Stimulated activated CD8-positive, alpha-beta memory T cell treated with anti-CD3 and anti-CD28 coated beads, Interleukin-15, amount 100 ng/mL, for 48 hours (primary cell): ENCODE measurements at places on chromosomes 6 and 20.
A peak's percentile ranks its signal among the peaks of the same experiment; 100 is the strongest.

DNA sequence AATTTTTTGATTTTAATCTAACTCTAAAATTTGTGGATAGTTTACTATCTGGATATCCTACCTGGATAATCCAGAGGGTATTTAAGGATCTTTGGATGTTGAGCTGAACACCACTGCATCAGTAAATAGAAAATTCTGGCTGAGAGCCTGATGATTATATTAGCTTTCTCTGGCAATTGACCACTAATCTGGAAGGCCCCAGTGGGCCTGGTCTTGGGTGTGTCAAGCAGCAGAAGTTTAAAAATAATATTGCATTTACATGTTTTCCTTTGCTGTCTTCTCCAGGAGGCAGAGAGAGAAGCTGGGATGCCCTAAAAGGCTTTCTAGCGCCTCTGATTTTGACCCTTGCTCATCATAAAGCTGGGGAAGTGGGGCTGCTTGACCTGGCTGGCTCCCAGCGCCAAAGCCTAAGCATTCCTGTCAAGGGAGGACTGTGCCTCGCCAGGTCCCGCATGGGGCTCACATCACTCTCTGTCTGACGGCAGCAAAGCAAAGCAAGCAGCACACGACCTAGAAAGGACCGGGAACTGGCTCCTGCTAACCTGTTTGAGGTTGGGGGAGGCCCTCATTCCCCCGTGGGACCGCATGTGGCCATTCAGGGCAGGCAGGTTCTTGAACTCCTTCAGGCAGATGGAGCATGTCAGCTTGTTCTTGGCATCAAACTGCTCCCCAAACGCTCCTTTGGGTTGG is 46.6 kb upstream of the MRPS10 start:
- no peak for DNase-seq

DNA sequence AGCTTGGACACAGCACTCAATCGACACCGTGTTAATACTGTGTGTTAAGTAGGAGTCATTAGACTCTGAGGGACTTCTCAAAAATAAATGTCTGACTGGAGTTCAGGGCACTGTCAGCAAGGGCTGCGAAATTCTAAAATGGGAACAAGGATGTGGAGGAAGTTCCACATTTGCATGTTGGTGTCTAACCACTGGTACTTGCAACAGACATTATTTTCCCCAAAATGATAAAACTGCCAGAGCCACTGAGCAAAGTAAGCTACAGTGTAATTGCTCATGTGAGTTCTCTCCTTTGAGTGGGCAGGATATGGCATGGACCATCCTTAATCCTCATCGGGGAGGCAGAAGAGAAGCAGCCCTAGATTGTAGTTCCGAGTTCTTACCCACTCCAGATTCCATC is 215.9 kb downstream of the SLC24A3 start:
- no peak for DNase-seq

- peak; percentile 5 for DNase-seq
These were observed 386.4 kb upstream of the MMS22L start for GRCh38 chr6:97669191-97670031.

DNA sequence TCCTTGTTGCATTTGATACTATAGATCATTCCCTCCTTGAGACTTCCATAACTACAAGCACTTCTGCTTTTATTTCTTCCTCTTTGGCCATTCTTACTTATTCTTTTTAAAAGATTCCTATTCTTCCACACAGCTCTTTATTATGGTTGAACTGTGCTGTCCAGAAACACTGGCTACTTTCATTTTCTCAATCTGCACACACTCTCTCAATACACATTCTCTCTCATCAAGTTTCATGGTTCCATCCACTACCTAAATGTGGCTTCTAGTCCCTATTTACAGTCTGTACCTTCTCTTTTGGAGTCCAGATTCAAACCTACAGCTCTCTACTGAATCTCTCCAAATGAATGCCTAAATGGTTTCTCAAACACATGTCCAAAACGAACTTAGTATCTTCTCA is 214.3 kb upstream of the RSPO3 start:
- DNase-seq = no peak

DNA sequence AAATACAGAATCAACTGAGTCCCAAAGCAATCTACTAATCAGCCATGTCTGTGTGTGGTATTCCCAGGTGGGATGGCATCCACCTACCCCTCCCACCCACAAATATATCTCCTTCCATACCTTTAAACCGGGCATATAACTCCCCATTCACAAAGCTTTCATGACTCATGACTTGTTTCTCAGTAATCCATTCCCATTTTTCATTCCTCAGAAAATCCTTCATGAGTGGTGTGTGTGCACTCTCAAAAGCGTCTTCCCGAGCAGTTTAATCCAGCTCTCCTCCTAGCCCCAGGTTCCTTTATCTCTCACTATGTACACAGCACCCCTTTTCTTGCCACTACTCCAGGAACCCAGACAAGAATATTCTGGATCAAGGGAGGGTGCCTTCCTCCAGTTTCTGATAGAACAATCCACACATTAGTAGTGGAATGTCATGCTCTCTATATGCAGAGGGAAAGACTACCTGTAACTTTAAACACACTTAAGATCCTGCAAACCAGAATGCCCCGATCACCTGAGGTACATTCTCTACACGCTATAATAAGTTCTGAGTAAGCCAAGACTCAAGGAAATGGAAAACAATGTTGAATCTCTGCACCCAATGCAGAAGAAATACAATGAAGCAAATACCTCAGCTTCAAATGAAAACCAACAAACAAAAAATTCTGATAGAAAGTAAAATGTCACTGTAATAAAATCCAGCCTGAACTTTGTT is 55.7 kb upstream of the IPCEF1 start:
- no peak for DNase-seq

- DNase-seq = no peak
These were observed 147.5 kb downstream of the FLRT3 start for GRCh38 chr20:14189794-14190402.

DNA sequence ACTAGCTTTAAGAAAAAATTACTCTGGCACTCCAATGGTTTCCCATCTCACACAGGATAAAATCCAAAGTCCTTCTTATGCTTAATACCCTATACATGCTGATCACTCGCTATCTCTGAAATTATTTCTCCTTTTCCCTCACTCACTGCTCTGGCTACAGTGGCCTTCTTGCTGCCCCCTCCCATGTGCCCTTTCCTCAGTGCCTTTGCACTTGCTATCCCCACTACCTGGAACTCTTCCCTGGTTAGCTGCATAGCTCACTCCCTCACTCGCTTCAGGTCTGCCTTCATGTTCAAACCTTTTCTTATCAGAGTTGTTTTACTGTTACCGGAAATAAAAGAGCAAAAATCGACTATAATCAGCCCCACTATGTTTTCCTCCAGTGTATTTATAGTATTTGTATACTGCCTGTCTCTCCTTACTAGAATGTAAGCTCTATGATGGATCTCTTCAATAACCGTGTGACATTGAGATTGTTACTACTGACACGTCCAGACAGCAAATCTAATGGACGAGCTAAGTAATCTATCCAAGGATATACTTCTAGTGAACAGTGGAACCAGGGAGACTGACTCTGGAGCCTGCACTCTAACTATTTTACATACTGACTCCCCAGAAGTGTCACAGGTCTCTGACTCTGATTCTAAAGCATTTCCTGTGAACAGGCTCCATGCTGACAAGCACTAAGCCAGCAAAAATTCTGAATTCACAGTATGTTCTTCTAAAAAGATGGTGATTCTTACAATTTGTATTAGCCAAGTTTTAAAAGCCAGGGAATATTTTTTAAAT is 25.1 kb downstream of the FKBP5 start:
- DNase-seq = no peak

GRCh38 chr6:34181908-34182307 is 36.0 kb upstream of the GRM4 start:
- no peak for DNase-seq

GRCh38 chr20:48823476-48823875 is 4.3 kb downstream of the PREX1 start:
- DNase-seq = no peak

GRCh38 chr6:34819571-34820480 is 27.9 kb downstream of the BLTP3A start:
- DNase-seq = no peak

- DNase-seq = no peak
These were observed 288.7 kb downstream of the CD109 start for GRCh38 chr6:73984571-73985210.

DNA sequence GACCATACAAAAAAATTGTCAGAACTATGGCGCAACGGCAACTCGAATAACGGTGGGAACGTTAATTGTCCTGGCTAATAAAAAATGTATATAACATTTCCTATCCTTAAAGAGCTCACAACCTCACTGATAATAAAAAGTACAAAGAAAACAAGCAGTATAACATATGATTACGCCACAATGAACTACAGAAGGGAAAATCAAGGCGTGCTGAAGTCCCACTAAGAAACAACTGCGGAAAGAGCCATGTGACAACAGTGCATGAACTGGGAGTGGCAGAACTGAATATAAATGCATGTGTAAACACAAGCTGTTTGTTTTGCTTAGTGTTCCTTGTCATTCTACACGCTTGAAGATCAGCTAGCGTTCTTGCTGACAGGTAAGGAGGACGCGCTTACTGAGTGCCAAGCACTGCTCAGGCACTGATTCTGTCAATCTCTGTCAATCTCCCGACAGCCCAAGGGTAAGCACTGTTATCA is 466 bp upstream of the PSMB1 start:
- DNase-seq = no peak

- DNase-seq = no peak
These were observed 7.3 kb upstream of the RAET1L start for GRCh38 chr6:150032598-150032997.
